ENCODE measurements at places on chromosomes 6 and 20.

DNA sequence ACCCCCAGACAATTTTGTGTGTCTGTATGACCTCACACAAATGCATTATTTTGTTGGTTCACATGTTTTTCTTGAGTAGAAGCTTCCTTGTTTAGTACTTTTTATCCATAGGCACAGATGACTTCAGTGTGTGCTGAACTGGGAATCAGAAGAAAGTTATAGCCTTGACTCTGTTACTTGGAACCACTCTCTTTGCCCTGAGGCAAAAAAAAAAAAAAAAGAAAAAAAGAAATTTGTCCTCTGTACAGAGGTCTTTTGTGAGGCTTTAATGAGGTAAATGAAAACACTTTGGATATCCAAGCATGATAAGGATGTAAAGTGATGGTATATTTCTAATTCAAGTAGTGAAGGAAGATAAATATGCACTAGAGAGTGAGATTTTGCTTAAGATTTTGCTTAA, 51.9 kb downstream of the TRMT11 start:
- DNase-seq: no peak

- DNase-seq: no peak
Measured at GRCh38 chr6:104686550-104687175, 173.1 kb downstream of the HACE1 start.

DNA sequence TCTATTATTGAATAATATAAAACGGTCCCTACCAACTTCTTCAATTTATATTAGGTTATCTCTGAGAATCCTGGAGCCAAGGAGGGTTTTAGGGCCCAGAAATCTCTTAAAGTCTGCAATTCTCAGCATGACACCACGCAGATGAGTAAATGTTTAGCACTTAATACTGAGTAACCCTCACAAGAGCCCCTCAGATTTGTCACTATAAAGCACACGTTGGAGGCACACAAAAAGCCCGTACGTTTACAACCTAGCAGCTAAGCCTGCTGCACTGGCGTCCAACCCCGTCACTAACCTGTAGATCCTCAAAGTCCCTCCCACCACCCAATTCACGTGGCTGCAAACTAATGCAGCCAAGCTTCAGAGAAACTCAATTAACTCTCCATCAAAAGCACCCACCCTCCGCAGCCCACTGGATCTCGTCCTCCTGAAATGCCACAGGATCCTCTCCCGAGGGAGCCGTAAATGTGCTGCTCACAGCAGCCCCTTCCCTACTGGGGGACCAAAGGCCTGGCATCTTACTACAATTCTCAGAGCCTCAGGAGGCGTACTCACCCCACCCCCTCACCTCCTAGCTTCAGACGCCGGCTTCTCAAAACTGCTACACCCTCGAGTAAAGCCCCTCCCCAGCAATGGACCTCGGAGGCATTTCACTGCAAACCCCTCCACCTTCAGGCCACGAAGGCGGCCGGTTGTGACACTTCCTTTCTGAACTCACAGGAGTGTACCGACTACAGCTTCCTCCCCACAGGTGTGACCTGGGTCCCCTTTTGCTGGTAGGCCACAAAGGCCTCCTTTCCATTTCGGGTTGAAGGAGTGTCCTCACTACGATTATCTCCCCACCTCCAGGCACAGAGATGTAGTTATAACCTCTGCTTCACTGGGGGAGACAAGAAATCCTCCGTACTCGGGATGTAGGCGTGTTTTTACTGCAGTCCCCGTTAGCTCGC, 909 bp downstream of the CPNE1 start:
- DNase-seq: peak; percentile 63

GRCh38 chr6:164048840-164049516, 634.5 kb downstream of the QKI start:
- DNase-seq: no peak

DNA sequence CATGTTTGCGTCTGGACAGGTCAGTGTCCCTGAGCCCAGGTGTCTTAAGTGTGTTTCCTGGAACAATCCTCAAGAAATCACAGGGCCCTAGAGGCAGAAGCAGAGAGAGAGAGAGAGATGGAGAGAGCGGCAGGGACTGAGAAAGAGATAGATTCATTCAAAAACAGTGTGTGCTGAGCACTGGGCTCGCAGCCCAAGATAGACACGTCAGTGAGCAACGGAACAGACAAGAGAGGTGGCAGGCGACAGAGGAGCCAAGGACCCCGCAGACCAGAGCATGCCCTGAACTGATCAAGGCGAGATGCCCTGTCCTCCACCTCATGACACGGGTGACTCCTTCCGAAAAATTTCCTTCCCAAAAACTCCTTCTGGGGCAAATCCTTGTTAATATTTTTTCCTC, 362.0 kb upstream of the SULF2 start:
- no peak for DNase-seq

DNA sequence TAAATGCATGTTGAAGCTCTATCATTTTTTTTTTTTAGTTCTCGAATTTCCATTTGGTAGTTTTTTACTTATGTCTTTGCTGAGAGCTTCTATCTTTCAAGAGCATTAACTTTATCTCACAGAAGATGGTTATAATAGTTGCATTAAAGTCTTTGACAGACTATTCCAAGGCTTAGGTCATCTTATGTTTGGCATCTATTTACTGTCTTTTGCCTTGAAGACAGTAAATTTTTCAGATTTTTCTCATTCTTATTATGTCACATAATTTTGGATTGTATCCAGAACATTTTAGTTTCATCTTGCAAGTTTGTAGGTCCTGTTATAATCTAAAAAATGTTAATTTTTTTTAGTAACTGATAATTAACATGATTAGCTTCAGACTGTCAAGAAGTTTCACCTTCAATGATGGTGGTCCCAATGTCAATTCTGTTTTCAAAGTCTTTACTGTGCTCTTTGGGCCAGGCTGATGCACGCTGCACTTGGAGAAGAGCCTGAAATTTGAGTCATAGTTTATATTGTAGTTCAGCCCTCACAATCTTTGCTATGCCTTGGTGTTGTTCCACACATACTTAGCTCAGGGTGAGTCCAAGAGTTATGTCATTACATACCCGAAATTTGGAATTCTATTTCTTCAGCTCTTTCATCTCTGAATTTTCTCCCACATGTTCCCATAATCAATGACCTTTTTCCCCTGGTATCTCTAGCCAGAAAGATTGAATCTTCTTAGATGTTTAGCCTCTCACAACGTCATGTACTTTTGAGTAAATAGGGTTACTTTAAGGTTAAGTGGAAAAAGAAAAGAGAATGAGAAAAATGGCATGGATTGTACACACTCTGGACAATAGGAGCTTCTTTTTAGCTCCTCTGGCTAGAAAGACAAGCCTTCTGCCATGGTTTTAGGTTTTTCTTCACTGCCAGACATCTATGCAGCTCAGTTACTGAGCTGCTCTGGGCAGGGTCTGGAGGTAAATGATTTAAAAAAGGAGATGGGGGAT, 110.3 kb upstream of the BTBD3 start:
- DNase-seq: no peak

DNA sequence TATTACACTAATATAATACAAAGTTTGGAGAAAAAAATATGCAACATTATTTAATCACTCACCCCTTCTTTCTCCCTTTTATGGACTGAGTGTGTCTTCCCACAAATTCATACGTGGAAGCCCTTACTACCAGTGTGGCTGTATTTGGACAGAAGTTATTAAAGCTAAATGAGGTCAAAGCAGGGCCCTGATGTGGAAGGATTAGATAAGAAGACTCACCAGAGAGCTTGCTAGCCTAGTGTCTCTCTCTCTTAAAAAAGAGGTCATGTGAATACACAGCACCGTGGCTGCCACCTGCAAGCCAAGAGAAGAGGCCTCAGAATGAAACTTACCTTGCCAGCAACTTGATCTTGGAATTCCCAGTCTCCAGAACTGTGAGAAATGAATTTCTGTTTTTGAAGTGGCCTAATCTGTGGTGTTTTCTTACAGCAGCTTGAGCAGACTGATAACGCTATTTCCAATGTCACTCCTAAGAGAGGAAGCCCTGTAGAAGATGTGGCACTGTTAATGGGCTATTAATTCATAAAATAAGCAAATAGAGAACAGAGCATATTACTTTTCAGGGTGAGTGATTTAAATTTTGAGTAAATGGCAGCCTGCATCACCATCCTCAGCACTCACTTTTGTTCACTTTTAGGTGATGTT, 233.4 kb downstream of the TBC1D7 start:
- DNase-seq: no peak
